ENCODE measurements at places on chromosomes 7 and 10.
A peak's percentile ranks its signal among the peaks of the same experiment; 100 is the strongest.

- no peak for DNase-seq
Measured at GRCh38 chr7:47373871-47374451, 207.9 kb downstream of the TNS3 start.

DNA sequence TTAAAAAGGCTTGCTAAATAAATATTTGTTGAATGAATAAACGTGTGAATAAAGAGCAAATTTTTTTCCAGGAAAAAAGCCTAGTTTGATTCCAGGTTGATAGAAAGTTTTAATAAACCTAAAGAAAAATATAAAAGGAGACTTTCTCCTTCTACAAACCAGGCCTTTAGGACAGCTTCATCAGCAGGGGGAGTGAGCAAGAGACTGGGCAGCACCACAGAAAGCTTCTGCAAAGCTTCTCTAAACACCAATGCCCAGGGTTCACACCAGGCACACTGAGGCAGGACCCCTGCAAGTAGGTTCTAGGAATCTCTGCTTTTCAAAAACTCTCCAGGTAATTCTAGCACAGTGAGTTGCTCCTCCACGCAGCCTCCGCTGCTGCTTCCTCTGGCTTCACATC lies 66.4 kb upstream of the SEC61G start:
- DNase-seq = no peak

DNA sequence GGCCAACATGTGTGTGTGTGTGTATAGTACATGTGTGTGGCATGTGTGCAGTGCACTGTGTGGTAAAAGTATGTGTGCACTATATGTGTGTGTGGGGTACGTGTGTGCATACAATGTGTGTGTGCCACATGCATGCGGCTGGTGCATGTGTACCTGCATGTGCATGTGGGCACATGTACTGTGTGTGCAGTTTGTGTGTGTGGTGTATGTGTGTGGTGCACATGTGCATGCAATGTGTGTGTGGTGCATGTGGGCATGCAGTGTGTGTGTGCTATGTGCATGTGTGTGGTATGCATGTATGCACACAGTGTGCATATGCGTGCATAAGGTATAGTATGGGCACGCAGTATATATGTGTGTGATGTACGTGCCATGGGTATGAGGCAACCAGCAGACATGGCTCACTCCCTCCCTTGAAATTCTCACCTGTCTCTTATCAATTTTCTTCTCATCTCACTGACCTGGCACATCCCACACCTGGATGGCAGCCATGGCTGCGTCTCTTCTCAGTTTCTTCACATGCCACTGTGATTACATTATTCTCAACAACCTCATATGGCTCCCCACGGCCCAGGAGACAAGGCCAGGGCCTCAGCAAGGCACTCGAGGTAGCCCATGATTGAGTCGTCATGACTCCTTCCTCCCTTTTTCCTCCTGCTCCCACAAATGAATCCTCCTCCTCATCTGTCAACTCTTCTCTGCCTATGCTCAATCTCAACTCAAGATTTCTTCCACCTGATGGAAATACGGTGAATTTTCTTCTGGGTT lies 57.0 kb downstream of the NUDCD3 start:
- DNase-seq = no peak

DNA sequence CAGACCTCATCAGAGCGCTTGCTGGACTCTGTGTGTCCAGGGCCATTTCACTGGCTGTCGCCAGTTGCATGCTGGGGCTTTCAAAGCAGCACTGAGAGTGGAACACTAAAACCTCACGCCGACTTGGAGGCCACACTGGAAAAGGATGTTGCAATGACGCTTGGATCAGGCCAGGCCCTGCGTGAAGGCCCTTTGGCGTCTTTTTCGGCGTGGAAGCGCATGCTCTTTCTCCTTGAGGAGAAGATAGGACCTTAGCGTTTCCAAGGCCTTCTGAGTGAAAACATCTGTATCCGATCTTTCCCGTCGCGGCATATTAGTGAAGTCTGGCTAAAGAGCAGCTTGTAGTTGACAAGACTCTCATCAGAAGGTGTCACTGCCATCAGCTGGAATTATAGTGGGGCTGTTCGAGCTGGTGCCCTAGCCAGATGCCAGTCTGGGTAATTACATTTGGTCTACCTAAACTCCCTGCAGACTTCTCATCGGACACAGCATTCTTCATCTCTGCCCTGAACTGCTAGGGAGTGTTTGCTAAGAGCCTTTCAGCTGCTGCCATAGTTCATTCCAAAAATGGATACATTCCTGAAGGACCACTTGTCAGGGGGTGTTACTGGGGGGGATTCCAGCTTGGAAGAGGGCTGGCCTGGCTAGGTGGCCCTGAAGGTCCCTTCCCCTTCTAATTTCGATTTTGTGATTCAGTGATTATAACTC lies 167.7 kb upstream of the TCF7L2 start:
- DNase-seq = no peak

DNA sequence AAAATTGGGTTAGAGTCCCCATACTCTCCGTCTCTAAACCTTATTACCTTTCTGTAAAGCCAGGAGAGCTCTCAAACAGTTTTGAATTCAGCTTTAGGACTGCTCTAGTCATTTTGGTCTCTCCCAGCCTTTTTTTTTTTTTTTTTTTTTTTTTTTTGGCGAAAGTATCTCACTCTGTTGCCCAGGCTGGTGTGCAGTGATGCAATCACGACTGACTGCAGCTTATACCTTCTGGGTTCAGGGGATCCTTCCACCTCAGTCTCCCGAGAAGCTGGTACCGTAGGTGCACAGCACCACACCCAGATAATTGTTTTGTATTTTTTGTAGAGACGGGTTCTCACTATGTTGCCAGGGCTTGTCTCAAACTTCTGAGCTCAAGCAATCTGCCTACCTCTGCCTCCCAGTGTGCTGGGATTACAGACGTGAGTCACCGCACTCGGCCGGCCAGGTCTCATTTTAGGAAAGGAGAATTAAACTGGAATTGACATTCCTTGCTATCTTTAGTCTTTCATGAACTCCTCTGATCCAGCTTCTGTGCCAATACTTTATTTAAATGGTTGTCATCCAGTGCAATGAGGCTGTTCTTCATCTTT lies 31.4 kb upstream of the RSU1 start:
- DNase-seq = no peak

DNA sequence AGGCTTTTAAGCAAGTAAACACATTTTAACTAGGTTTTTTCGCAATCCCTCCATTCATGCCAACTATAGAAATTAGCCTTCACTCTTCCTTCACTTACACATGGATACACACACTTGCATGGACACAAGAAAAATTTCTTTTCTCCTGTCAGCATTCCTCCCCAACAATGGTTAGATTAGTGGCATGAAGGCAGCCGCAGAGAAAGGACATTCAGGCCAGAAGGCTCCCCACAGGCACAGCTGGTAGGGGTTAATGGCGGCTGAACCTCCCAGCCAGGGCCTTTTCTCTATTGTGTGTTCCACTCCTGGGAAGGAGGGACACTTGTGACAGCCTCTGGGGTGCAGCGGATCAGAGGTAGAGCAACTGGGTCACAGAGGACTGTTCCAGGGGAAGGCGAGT lies 255.0 kb upstream of the SP8 start:
- DNase-seq = no peak

- peak; percentile 44 for DNase-seq
Measured at GRCh38 chr7:45224832-45225231, 67.2 kb downstream of the RAMP3 start.

GRCh38 chr10:51843966-51844365 lies 144.6 kb upstream of the CSTF2T start:
- no peak for DNase-seq

- DNase-seq = no peak
Measured at GRCh38 chr7:36316319-36316718, 73.3 kb upstream of the ANLN start.
